ENCODE measurements at places on chromosomes 6 and 20.

GRCh38 chr6:137095093-137095492 lies 50.3 kb upstream of the IL20RA start:
- DNase-seq: no peak

- DNase-seq: no peak
These were observed 60.0 kb downstream of the MKKS start for GRCh38 chr20:10374036-10374435.

DNA sequence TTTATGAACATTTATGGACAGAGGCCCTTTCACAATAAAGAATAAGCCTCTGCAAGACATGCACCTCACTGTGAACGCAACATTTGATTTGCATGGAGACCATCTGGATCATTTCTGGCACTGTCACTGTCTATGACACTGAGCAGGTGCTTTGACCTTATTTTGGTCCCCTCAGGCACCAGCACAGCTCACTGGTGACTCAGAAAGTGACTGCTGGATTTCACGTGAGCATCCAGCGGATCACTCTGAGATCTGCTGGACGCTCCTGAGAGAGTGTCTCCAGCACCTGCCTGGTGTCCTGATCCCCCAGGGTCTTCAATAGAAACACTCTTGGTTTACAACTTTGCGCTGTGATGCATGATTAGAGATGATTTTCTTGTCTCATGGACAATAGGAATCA lies 375.7 kb downstream of the TENT5A start:
- no peak for DNase-seq

DNA sequence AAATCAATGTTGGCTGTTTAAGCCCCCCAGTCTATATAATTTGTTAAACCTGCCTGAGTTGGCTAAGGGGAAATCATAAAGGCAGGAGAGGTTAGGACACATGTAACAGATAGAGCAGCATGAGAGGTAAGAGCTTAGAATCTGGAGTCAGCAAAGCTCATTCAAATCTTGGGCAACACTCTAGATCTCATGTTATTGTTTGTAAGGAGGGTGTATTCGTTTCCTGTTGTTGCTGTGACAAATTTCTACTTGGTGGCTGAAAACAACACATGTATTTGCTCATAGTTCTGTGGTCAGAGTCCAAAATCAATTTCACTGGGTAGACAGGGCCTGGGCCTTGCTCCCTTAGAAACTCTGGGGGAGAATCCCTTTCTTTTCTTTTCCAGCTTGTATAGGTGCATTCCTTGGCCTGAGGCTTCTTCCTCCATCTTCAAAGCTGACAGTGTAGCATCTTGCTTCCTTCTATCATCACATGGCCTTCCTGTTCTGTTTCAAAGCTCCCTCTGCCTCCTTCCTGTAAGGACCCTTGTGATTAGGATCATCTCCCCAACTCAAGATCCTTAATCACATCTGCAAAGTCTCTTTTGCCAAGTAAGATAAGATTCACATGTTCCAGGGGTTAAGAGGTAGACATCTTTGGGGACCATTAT lies 4.4 kb downstream of the LY86 start:
- no peak for DNase-seq

GRCh38 chr6:83844170-83844569 lies 9.0 kb upstream of the RIPPLY2 start:
- no peak for DNase-seq

DNA sequence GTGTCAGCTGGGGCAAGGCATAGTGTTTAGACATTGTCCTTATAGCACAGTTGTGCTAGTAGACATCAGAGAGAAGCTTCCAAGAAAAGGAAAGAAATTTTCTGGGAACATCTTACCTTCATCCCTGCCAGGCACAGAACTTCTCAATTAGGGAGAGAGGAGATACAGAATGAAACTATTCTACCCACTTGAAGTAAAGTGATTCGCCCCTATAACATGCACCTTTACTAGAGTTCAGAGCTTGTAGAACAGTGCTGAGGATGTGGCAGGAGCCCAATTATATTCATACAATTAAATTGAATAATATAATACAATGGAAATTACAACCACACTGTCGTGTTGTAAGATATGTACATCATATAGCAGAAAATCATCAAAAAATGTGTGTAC lies 1063.9 kb upstream of the CITED2 start:
- DNase-seq: no peak

- no peak for DNase-seq
These were observed 80.9 kb upstream of the TAB2 start for GRCh38 chr6:149236589-149236988.
